ENCODE measurements at places on chromosomes 2 and 18.

- DNase-seq: no peak
Observed at GRCh38 chr2:60764736-60765534, 8.9 kb downstream of the PAPOLG start.

DNA sequence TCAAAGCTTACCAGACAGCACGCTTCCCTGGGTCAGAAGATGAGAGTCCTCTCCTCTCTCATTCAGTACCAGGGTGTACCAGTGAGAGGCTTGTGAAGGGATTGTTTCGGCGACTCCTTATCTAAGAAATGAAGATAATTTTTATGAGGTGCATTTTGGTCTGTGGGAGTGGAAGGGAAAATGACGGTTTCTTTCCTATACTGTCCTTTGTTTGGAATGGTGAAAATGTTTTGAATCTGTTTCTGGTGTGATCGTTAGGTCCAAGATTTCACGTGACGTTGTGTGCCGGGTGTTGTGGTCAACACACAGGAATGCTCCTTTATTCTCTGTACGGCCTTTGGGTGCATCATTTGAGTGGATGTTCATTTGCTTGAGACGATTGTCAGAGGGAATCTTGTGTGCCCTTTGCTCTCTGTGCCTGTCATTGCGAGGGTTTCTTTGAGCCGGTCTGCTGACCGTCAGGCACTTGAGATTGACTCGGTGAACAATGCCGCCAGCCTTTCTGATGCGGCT, 183.5 kb downstream of the AGAP1 start:
- no peak for DNase-seq

GRCh38 chr2:114442510-114442909, at the start of gene DPP10:
DPP10 (plus strand) TSS chr2:114442641.
- DNase-seq: peak; percentile 73

GRCh38 chr2:67043781-67044478, 353.2 kb upstream of the ETAA1 start:
- no peak for DNase-seq

- no peak for DNase-seq
Observed at GRCh38 chr2:33256162-33256755, 220.2 kb upstream of the RASGRP3 start.

GRCh38 chr2:188235364-188235763, 56.3 kb upstream of the GULP1 start:
- DNase-seq: no peak

DNA sequence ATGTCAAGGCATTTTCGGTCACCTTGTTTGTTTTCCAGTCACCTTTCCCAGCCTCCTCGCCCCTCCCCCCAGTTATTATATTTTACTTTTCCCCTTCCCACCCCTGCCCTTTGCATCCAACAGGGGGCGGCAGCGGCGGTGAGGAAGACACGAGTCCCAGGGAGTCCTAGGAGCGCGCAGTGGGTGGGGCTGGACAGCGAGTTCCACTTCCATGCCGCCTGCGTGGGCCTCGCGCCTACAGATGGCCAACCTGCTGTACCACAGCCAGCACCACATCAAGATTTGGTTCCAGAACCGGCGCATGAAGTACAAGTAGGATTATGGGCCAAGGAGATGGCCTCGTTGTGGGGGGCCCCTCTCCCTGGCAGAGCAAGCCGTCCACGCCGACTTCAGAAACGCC, 37.2 kb upstream of the EVA1A start:
- DNase-seq: no peak

DNA sequence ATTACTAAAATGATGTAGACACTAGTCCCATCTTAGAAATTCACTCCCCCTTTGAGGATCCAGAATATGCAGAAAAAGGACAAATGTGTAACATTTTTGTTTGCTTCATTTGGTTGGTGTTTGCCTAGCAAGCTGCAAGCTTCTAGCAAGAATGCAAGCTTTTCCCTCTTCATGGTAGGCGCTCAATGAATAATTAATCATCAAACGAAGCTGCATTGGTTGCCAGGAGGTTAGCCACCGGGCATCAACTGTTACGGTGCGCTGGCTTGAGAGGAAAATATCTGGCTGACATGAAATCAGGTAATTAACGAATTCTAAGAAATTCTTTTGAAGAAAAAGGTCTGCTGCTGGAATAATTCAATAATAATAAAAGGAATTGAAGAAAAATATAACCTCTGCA, 341.0 kb upstream of the KYNU start:
- no peak for DNase-seq

DNA sequence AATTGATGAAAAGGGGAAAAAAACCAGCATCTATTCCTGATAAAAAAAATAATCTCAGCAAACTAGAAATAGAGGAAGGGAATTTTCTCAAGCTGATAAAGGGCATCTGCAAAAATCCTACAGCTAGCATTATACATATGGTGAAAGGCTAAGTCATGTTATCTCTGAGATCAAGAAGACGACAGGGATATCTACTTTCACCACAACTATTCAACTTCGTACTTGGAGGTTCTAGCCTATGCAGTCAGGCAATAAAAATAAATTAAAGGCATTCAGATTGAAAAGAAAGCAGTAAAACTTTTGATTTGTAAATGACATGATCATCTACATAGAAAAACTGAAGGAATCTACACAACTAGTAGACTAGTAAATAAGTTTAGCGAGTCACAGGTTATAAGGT, 58.2 kb downstream of the CAB39 start:
- peak; percentile 12 for DNase-seq

- peak; percentile 97 for DNase-seq
Observed at GRCh38 chr2:66574701-66575624, 140.0 kb downstream of the MEIS1 start.

GRCh38 chr2:156456616-156457015, 20.4 kb downstream of the GPD2 start:
- no peak for DNase-seq

DNA sequence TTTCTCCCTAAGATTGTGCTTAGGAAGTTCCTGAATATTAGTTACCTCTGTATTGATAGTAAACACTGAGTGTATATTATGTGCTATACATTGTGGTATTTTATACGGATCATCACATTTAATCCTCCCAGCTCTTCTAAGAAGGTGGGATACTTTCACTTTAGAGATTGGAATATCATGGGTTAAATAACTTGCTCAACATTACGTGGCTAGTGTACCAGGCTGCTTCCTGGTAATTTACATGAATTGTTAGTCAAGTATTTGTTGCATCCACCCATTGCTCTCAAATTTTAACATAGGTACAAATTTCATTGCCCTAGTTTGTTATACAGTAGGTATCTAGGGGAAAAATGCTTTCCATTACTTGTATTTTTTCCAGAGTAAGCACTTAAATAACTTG, 21.4 kb downstream of the FAM98A start:
- DNase-seq: no peak

GRCh38 chr2:143297182-143297581, 168.0 kb downstream of the ARHGAP15 start:
- DNase-seq: no peak

DNA sequence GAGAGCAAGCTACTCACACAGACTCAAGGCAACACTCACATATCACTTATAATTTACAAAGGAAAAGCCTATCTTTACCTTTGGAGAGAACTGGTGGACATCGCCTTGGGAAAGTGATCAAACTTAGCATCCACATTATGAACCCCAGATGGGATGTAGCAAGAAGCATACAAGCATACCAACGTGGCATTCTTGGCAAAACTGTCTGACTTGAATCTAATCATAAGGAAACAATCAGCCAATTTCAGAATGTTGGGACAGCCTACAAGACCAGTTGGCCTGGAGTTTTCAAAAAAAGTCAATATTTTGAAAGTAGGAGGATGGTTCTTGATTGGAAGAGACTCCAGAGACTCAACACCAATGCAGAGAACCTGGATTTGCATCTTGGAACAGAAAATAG, 79.1 kb upstream of the PMAIP1 start:
- no peak for DNase-seq

- no peak for DNase-seq
Observed at GRCh38 chr2:9240745-9241144, 34.1 kb downstream of the ASAP2 start.

GRCh38 chr2:237533668-237534161, 32.7 kb upstream of the PRLH start:
- no peak for DNase-seq

DNA sequence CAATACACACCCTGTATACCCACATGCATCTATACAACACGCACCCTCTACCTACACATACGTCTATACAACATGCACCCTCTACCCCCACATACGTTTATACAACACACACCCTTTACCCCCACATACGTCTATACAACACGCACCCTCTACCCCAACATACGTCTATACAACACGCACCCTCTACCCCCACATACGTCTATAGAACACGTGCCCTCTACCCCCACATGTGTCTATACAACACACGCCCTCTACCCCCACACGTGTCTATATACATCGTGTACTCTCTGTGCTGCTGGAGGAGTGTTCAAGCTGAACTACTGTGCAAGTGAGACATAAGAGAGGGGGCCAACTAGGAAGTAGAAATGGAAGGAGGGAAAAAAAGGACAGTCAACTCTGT, 621.7 kb upstream of the HS6ST1 start:
- no peak for DNase-seq

DNA sequence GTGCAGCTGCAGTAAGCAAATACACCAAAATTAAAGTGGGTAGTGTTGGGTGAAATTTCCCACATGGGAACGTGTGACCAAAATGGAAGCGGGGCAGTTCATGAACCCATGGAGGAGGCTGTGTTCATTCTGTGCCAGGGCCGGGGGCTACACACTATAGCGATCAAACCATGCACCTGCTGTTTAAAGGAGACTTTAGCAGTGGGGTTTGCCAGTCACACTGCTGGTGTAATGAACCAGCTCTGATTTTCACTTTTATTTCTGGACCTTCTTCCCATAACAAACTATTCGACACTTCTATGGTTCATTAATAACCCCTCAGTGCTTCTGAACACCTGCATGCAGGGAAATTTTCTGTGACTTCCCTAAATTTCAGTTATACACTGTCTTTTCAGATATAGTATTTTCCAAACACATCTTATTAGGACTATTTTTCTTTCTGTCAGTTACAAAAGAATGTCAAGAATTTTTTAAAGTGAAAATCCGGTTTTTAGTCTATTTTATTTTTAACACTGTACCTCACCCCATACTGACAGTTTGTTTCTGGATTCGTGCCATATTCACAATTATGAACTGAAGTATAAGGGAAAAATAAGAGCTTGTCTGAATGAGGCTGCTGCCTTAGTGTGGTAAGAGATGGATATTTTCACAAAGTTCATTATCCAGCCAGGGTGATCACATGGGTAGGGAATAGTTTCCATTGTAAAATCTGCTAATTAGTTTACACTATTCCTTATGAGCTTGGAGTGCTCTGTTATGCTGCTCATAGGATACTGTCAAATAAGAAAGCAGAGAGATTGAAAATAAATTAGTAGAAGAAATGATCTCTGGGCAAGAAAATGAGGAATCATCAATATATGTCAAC, 111.3 kb upstream of the CAVIN2 start:
- no peak for DNase-seq

DNA sequence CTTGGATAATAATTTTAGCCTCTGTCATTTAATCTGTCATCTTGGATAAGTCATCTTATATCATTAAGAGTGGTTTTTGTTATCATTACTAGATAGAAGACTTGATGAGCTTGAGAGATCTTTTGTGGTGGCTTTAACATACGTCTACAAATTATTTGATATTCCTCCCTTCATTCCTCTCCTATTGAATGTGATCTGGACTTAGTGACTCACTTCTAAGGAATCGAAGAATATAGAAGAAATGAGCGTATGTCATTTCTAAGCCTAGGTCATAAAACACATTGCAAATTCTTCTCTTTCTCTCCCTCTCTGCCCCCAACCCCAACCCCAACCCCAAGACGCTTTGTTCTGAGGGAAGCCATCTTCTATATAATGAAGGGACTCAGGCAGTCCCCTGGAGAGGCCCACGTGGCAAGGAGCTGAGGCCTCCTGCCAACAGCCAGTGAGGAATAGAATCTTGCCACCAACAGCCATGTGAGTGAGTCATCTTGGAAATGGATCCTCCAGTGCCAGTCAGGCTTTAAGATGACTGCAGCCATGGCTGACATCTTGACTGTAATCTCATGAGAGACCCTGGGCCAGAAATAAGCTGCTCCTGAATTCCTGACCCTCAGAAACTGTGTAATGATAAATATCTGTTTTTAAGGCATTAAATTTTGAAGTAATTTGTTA, 221.6 kb upstream of the SP5 start:
- DNase-seq: no peak

DNA sequence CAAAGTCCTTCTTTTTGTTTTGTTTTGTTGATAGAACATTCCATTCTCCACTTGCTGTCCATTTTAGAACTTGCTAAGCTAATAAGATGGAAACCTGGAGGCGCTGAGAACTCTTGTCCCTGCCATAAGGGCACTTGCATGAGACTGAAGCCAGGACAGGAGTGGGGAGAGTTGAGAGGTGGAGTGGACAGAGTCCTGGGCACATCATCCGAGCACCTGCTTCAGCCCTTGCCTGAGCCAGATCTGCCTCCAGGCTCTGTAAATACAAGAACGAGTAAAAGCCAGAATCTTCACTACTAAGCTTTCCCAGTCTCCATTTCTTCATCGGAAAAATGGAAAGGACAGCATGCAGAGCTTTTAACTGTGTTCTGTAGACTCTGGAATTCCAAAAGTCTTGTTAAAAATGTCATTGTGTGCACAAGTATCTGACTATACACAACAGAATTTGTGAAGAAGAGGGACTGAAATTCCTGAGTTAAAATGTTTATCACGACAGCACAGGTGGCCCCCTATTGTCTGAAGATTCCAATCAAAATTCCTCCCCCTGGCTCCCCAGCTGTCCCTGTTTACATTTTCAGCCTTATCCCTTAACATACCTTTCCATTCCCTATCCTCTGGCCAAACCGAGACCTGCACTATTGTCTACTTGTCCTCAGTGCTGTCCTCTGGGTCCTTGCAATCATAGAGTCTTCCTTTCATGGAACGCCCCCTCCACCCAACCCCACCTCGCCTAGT, 498.2 kb upstream of the TNP1 start:
- no peak for DNase-seq

DNA sequence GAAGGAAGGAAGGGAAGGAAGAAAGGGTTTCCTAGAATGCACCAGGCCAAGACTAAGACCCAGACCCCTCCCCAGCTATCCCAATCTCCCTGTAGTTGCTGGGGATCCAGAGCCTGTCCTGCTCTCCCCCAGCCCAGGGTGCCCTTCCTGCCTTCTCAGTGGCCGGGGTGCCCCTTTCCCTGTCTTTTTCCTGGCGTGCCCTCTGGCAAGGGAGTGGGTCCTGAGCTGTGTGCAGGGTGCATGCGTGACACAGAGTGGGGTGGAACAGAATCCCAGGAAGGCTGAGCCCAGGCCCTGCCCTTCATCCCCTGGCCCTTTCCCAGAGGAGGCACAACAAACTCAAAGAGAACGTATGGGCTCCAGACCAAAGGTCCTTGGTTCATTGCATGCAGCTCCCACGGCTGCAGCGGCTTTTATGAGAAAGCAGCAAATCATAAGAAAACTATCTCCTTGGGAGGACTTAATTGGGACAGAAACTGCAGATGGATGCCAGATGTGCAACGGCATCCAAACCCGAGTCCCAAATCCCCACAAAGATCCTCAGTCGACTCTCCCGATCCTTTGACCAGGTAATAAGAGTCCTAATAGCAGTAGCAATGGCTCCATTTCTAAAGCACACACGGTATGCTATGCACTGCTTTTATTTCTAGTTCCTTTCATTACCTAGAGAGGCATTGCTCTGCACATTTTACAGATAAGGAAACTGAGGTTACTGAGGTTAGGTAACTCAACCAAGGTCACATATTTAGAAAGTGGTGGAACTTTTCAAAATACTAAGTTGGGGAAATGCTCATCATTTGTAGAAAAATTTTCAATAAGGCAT, 12.7 kb upstream of the ARID5A start:
- no peak for DNase-seq

All from muscle of leg (tissue), 16 donors.